ENCODE measurements at places on chromosomes 7 and 10.

- no peak for DNase-seq
Measured at GRCh38 chr7:126185959-126186580, 1066.7 kb downstream of the GRM8 start.

- no peak for DNase-seq
Measured at GRCh38 chr7:127393368-127394058, 1.0 kb upstream of the ZNF800 start.

DNA sequence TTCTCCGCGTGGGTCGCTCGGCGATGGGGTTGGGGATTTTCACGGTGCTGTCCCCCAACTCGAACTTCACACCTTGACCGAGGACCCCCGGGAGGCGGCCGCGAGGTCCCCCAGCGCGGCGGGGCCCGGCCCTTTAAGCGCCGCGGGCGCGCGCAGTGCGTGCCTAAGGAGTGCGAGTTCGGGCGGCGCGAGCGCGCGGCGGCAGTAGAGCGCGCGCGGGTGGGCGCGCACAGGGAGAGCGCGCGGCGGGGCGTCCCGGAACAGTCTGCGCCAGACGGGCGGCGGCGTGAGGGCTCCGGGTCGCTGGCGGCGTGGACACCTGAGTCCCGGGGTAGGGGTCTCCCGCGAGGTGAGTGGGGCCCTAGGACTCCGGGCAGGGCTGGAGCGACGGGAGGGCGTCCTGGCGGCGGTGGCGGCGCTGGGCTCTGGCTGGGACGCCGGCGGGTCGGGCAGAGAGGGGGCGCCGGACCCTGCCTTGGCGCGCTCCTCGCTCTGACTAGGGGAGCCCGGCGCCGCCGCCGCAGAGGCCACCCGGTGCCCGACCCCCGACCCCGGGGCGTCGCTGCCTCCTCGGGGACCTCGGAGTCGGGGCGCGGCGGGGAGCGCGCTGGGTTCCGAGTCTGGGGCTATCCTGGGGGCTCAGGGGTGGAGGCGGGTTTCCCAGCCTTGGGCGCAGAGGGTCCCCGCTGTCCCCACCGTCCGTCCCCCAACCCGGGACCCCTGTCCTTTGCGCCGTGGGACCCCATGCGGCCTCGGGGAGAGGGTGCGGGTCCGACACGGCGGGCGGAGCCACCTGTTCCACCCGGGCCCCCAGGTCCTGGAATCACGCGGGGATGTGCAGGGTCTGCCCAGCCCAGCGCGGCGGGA, at the start of gene PROSER2:
TSS of gene PROSER2 (plus strand) at position 235 of the 867 bp plus-strand sequence. CDS start 28,722 bp downstream, outside the sequence.
- DNase-seq = no peak

DNA sequence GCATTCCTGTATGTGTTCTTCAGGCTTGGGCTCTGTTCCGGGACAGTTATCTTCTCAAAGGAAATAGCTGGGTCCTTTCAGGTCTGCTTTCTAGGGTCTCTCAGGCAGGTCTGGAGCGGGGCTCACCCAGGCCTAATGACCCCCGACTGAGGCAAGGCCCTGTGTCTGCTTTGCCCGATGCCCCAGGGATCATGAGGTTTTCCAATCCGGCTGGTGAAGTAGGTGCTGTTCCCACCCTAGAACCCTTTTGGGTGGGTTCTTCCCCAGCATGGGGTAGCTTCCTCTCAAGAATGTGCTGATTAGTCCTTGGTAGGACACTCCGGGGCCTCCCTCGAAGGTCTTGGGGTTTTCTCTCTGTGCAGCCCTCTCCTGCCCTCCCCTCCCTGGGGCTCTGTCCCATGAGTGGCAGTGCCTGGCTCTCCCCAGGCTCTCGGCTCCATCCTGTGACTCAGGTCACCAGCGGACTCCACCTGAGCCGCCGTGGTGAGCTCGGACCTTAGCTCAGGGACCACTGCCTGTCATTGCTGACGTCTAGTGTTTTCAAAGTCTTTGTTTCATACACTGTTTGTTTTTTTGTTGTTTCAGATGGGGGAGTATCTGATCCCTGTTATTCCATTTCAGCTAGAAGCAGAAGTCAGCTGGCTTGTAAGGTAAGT, 71.0 kb upstream of the NKX6-2 start:
- no peak for DNase-seq
